ENCODE measurements at places on chromosomes 5 and 9.

DNA sequence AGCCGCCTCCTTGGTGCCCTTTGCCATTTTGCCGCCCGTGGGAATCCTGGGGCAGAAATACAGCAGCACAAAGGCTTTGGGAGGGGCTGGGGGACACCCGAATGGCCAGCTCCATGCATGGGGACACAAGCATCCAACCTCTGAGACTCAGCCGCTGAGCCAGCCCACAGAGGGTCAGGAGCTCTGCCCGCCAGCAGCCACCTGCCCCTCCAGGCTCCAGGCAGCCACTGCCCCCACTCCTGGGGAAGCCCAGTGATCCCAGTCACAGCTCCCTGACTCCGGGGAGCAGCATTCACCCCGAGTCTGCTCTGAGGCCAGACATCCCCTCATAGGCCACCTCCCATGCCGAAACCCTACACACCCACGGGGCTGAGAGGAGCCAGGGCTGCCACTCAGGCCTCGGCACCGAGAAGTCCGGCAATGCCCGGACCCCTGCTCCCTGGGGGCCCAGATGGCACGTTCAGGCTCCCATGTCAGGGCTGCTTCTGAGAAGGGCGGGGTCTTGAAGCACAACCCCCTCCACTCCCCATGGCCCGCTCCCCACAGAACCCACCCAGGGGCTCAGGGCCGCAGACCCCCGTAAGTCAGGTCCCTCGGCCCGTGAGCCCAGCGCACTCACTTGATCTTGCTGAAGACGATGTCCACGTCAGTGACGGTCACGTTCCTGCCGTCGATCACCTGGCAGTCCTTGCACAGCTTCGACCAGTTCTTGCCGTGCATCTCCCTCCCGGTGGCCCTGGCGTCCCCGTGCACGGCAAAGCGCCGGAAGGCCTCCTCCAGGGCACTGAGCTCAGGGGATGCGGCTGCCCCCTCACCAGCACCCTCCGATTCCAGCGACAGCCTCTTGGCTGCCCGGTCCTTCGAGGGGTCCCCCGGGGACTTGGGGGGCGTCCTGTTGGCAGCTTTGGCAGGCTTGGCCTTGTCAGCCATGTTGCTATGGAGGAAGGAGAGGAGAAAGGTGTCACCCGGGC is 15.7 kb downstream of the TPPP start:
- DNase-seq = no peak

DNA sequence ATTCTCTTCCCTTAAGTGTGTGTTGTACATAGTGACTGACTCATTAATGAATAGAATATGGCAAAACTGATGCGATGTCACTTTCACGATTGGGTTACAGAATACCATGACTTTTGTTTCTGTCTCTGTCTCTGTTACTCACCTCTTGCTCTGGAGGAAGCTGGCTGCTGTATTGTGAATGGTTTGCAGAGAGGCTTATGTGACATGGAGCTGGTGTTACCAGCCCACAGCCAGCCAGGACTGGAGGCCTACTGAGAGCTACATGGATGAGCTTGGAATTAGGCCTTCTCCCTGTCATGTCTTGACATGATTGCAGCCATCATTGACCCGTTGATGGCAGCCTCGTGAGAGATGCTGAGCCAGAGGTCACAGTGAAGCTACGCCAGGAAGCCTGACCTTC is 161.9 kb downstream of the TAF11L14 start:
- no peak for DNase-seq

DNA sequence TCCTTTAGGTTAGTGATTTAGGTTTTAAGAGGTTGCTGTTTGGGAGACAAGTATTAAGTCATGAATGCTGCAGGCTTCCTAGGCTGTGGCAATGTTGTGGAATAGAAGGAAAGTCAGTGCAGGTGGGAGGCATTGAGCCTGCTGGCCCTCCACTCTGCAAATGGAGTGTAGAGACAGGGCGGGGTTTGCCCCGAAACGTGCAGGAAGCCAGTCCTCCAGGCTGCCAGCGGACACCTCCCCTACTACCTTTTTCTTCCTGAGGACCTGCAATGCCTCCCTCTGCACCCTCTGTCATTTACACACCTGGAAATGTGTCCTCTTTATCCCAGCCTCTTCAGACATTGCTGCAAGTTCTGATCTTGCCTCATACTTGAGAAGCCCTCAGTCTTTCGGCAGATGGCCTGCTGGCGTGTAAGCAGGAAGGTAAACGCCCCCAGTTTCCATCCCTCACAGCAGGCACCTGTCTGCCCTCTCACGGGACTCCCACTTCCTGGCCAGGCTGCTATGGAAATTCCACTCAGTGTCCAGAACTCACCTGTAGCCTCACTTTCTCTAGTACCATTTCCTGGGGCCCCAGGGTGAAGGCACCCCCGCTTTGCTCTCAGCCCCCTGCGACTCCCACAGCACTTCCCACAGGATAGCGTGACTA is 81.6 kb upstream of the BOD1 start:
- DNase-seq = no peak

GRCh38 chr5:64158827-64159226 is 6.8 kb upstream of the RNF180 start:
- no peak for DNase-seq

DNA sequence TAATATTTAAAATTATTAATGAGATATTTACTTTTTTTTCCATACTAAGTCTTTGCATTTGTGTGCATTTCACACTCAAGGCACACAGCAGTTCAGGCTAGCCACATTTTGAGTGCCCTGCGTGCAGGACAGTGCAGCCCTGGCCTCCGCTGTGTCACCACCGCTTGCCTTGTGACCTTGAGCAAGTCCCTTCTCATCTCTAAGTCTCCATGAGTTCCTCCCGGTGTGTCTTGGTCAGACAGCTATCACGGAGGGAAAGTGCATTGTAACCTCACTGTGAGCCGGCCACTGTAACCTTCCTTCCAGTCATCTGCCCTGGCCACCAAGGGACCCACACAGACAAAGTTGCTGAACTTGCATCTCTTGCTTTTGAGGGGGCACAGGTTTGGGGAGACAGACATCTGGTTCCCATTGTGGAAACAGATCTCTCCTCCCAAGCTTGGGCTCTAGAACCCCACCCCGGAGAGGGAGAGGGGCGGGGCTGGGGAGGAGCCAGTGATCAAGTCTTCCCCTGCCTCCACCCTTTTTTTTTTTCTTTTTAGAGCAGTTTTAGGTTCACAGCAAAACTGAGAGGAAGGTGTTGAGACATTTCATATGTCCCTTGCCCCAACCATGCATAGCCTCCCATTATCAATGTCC is 96.8 kb downstream of the C9orf50 start:
- no peak for DNase-seq

- peak; percentile 96 for DNase-seq
Measured at GRCh38 chr5:116492016-116492623, 82.5 kb downstream of the SEMA6A start.

DNA sequence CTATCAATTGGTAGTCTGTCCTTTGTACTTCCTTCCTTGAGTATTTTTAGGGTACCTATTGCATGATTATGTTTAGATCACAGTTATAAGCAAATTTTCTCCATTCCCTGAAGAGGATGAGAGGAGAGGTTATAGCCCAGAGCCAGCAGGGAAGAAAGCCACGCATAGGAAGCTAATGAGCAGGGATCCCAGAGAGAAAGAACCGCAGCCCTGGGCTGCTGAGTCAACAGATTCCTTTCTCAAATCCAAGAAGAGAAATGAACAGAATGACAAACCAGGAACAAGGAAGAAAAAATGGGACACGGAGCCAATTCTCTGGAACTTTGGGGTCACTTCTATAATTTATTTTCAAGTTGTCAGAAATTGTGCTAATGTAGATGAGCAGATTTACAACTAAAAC is 284.5 kb downstream of the RFX3 start:
- DNase-seq = no peak

DNA sequence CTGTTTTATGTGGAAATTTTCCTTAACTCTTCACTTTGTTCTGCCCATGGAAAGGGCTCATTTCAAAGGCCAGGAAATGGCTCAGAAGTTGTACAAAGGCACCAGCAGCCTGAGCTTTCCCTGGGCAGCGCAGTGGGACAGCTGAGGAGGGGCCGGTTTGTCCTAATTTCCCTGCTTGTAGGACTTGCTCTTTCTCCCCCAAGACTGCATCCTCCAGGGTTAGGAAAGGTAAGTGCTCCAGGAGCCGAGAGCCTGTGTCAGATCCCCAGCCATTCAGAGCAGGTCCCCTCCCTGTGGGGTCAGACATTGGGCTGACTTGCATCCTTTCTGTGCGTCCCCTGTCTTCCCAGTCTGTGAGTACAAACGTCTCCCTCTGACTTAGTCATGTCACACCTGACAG is 43.5 kb downstream of the AGXT2 start:
- no peak for DNase-seq

DNA sequence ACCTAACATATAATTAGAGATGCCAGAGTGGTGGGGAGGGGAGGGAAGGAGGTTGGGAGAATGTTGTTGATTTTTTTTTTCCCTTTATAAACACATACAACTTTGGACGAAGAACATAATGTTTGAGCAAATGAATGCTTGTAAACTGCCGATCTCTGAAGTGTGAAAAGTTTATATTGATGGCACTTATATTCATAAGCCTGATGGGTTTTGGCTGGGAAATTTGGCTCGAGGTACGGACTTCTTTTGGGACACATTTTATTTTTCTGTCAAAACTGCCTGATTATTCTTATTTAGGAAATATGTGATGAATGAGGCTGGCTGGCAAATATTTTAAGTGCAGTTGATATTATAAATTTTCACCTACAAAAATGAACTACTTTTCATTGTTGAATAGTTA is 9.9 kb downstream of the DAPK1 start:
- DNase-seq = no peak

- no peak for DNase-seq
Measured at GRCh38 chr5:177089127-177089526, 2.4 kb downstream of the FGFR4 start.

DNA sequence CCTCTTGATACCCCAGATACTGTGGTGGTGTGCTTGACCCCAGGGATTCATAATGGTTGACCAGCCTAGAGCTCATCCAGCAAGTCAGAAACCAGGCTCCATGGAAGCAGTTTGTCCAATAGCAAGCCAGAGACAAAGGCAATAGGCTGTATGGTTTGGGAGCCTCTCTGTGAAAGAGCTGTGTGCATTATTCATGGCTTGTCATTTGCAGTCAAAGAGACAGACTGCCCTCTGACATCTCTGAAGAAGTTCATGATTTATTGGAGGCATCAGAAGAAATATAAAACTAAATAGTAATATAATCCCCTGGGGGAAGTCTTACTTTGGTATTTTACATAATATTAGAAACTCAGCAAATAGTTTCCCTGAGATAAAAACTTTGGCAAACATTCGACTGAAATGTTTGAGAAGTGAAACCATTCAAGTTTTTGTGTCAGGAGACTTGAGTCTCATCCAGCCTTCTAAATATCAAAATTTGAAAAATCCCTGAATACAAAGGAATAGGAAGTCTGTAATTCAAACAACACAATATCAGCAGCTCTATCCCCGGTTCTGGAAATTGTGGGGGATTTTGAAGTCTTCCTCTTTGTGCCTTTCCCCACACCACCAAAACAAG is 250.3 kb downstream of the ZSWIM6 start:
- DNase-seq = no peak

DNA sequence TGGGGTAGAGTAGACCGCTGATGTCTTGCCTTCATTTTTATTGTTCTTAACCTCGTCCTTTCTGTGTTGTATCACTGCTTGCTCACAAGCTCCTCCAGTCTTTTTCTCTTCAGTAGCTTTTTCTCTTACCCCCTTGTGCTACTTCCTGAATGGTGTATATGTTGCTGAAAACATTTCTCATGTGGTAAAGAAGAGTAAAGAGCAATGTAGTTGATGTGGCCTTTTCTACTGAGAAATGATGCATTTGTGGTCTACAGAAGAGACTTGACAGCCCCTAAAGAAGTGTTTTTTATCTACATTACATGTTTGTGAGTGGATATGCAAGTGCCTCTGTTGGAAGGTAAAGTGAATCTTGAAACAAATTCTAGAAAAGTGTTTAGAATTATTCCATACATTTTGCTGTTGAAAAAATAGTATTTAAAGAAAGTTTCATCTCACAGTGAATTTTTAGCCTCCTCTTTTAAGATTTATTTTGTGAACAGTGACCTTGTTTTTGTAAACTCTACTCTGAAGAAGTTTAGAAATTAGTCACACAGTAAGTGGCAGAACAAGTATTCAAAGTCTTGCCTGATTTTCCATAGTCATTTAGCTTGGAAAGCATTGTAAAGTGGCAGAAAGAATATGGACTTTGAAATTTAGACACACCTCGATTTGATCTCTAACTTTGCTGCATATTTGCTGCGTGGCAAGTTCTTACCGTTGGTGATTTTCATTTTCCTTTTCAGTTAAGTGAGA is 17.4 kb downstream of the CDC42SE2 start:
- peak; percentile 47 for DNase-seq

DNA sequence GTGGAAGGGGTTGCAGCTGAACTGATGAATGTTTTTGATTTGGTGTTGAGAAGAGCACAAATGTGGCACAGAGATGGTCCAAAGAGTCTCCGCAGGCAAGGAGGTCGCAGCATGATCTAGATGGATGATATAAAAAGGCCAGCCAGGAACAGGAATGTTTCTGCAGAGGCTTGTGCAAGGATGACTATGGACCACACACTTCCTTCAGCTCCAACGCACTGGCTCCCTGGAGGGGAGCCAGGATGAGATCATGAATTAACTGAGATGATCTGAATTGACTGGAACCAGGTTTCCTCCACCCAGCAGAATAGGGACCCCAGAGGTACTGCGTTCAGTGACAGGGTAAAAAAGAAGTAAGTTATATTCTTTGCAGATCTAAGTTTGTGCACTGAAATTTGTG is 89.0 kb downstream of the ARSB start:
- no peak for DNase-seq

- DNase-seq = no peak
Measured at GRCh38 chr5:119387945-119388618, 32.3 kb downstream of the TNFAIP8 start.

DNA sequence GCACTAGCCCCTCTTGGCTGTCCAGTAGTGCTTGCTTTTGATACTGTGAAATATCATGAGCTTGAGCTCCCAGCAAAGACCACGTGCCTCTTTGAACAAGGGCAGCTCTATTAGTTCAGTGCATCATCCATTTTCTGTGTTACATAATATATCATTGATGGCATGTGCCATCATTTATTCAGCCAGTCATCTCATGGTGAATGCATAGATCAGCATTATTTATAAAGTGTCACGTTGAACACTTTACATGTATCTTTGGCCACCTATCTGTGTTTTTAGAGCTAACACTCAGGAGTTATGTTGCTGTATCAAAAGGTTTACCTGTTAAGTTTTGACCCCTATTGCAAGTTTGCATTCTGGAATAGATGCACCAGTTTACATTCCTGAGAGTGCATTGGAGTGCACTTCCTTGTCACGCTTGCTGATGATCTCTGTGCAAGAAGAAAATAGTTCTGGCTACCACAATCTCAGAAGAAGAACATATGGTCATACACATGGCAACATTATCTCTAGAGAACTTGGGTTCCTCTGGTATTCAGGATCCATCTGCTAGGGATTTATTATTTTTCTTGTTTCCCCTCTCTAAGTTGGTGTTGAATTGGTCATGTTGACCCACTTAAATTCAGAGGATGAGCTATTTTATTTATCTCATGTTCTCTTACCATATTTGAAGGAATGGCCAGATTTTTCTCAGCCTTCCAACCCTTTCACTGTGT is 120.9 kb downstream of the SH3GL2 start:
- no peak for DNase-seq

DNA sequence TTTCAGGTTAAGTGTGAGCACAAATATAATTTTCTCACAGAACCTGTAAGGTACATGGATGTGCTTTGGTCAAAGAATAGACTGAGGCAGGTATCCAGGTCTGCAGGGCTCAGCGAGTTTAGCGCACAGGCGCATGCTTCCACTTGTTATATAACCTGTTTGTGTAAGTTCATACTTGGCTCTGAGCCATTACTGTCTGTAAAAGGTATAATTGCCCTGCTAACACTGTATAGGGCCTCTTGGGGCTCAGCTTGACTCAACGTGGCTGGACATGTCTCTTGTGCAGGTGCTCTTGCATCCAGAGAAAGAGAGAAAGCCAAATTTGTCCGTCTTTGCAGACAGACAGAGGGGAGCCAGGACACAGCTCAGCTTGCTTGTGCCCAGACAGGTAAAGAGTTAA is 759.6 kb downstream of the MTRR start:
- no peak for DNase-seq
